ENCODE measurements at places on chromosomes 12 and 14.

- DNase-seq = no peak
Observed at GRCh38 chr12:716506-716905, 35.9 kb upstream of the WNK1 start.

DNA sequence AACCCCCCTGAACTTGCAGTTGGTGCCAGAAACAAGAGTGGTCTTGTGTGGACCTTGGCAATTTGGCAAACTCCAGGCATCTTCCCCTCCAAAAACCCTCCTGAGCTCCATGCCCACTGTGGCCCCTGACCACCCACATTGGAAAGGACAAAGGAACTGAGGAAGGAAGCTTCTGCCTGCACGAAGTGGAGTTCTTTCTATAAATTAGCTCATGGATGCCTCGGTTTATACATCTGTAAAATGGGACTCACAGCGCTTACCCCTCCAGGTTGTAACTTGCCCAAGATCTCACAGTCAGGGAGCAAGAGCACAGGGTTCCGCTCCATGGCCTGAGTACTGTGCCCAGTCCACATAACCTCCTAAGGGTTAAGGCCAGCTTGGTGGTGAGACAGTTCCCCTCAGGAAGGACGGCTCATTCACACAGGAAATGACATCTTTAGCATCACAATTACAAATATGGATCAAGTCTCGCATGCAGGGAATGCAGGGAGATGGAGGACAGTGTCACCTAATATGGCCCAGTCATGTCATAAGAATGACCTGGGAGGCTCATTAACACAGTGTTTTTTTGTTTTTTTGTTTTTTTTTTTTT, 66.6 kb downstream of the CLMN start:
- no peak for DNase-seq

GRCh38 chr12:57832966-57833365, 13.6 kb downstream of the CTDSP2 start:
- no peak for DNase-seq

DNA sequence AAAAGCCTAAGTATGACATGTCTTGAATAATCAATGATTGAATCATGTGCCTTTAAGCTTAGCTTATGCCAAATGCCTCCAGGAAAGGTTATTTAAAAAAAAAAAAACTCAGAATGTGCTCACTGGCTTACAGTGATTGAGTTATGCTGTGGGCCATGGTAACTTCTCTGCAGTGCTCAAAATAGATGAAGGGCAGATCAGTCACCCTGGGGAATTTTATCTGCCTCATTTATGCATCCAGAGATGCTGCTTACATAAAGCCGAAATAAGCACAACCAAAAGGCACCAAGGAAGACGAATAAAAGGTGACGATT, 118.7 kb upstream of the MDM1 start:
- no peak for DNase-seq

GRCh38 chr14:75264036-75264435, 14.6 kb upstream of the FOS start:
- DNase-seq = no peak
